ENCODE measurements at places on chromosomes 5 and 9.

DNA sequence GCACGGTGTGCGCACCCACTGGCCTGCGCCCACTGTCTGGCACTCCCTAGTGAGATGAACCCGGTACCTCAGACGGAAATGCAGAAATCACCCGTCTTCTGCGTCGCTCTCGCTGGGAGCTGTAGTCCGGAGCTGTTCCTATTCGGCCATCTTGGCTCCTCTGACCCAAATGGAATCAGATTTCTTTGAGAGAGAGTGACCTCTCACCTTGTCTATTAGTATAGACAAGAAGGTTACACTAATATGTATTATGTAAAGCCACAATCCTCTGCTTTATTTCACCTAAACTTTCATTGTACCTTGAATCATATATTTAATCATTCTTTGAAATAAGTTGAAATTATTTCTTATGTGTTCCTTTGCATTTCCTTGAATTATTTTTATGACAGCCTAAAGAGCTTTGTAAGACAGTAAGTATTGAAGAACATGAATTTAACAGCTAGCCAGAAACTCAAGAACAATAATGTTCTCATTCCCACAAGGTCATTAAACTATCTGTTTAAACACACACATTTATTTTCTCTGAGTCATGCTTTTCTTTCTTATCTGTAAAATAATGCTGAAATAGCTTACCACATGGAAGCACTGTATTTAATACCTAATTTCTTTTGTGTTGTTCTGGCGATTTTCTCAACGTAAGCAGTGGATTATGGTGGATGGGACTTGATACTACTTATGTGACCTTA, 91.8 kb upstream of the DMRTA1 start:
- DNase-seq = no peak

DNA sequence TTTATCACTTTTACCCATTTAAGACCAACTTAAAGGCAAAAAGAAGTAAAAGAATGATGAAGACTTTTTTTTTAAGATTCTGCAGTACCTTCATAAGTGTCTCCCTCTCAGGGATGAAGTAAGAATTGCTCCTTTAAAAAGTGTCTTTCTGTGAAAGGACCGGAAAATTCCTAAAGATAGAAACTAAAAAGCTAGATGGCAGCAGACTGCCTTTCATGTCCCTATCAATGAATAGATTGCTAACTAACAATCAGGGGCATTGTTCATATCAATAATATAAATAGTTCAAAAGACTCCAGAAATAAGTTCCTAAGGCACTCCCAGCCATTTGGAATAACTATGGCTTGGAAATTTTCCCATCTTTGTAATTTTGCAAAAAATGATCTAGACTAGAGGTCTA, 558.0 kb downstream of the PDE4D start:
- no peak for DNase-seq

GRCh38 chr9:10774051-10774450, 161.2 kb upstream of the PTPRD start:
- DNase-seq = no peak

GRCh38 chr5:95840956-95841705, 18.6 kb upstream of the GLRX start:
- no peak for DNase-seq

- no peak for DNase-seq
Measured at GRCh38 chr9:132301521-132301920, 53.3 kb downstream of the SETX start.

- DNase-seq = no peak
Measured at GRCh38 chr5:95989283-95990048, 27.8 kb upstream of the ELL2 start.

DNA sequence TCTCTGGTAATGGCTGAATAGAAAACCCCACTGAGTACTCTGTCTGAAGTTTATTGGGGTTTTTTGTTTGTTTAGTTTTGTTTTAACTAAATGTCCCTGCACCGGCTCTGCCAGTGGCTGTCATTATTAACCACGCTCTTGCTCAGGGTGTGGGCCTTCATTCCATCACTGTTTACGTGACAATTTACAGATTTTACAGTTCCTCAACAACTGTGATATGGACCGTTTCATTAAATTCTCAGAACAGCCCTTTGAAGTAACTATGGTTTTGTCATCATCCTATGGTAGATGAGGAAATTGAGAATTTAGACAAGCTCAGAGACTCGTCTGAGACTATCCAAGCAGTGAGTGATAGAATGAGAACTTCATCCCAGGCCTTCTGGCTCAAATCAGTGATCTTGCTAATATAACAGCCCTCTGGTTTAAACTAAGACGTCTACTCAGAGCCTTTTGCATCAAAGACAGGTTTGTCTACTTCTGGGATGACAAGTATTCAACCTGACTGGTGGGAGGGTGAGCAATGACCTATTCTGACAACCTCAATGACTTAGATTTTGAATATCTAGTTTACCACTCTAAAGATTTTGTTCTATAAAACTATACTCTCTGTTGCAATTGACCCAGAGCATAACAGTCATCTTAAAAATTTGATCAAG, 77.3 kb upstream of the MAP3K1 start:
- DNase-seq = no peak

DNA sequence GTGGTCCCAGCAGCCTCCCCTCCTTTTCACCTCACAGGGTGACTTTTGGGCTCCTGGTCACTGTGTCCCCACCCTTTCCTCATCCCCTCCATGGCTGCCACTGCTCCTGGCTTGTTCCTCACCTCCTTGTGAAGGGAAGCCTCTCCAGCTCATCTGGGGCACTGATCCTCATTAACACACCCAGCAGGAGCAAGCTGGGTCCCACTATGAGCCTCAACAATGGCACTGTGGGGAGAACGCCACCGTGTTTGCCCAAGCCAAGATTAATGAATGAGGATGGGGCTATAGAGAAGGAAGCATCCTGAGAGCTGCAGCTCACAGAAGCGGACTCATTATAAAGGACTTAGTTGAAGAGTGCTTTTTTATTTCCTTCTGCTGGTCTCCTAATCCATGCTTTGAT, 118.4 kb downstream of the MARCHF11 start:
- no peak for DNase-seq

GRCh38 chr9:116073826-116074225, 79.8 kb upstream of the PAPPA start:
- no peak for DNase-seq

DNA sequence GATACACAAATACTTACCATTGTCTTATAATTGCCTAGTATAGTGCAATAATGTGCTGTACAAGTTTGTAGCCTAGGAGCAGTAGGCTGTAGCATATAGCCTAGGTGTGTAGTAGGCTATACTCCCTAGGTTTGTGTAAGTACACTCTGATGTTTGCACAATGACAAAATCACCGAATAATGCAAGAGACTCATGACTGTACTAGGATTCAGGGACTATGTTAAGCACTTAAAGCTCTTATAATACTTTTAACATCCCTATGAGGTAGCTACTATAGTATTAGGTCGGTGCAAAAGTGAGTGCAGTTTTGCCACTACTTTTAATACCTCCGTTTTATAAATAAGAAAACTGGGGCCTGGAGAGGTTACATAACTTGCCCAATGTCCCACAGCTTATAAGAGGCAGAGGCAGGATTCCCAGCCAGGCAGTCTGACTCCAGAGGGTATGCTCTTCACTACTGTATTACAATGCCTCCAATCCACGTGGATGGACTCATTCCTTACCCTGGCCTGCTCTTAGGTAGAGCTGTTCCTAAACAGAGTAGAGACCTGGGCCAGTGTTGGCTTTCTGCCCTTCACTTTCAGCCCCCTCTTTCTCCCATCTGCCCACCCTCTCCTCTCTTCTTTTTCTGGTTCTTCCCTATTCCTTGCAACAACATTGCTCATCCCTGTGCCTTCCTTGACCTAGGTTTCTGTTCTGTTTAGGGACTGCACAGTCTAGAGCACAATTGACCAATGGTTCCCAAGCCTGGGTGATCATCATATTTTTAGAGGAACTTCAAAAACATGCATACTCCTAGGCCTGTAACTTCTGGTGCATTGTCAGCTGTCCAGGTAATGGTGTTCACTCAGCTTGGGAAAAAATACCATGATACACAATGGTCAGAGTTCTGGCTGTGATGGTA, 114.0 kb downstream of the CARTPT start:
- DNase-seq = no peak

- no peak for DNase-seq
Measured at GRCh38 chr5:56575821-56576220, 239.5 kb upstream of the MAP3K1 start.

- no peak for DNase-seq
Measured at GRCh38 chr9:14670718-14671117, 22.5 kb downstream of the ZDHHC21 start.

DNA sequence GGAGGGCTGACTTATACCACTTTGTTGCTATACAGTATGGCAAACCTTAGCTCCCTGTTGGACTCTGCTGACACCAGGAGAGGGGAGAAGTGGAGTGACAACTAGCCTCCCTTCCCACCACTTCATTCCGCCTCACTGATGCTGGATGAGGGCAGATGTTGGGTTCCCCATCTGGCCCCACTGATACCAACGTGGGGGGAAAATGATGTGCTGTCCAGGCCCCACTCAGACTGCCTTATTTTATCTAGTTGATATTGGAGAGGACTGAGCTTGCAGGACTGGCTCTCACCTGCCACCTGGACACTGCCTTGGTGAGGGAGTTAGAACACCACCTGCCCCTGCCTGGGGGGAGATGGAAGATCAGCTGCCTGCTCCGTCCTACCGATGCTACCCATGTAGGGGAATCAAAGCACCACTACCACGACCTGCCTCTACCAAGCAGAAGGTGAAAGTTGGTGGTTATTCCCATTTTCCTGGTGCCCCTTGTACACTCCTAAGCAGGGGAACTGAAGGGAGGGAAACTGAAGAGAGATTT, 292.1 kb downstream of the GADD45G start:
- no peak for DNase-seq

GRCh38 chr5:159092972-159093371, 6.7 kb downstream of the EBF1 start:
- DNase-seq = no peak

DNA sequence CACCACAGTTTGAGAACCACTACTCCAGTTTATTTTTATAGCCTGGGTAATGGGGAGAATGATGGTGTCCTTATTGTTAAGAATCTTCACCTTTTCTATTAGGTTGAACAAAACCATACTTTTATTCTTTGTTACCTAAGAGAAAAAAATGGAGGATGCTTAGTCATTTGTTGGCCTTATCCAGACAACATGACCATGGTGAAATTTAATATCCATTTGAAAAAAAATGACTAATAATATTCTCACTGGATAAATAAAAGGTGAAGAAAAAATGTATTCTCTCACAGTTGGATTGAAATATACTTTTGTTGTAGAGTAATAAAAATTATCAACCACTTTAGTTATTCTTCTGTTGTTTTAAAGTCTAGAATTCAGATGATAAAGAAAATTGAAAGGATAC, 5.8 kb upstream of the CCNH start:
- DNase-seq = no peak
